Caki2 (cell line): ENCODE measurements at places on chromosomes 5 and 9. TPM values are rescaled to one million over a fixed set of nuclear protein-coding genes. Genes with fewer than 3 reads are reported as not detected.

DNA sequence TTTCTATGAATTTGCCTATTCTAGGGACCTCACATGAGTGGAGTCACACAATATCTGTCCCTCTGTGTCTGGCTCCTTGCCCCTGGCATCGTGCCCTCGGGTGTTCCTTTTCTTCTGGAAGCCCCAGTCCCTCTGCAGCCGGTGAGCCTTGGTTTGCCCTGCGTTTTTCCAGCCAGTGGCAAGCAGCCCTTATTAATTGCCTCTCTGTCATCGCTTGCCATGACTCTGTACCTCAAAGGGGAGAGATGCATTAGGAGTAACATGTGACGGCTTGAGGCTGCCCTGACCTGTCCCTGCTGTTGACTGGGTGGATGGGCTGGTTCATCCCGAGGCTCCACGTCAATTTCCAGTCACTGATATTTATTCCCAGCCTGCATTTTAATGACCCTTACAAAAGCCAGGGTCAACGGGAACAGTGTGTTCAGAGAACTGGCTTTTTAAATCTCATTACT is 87.3 kb downstream of the CFAP90 start:
- no peak for DNase-seq

DNA sequence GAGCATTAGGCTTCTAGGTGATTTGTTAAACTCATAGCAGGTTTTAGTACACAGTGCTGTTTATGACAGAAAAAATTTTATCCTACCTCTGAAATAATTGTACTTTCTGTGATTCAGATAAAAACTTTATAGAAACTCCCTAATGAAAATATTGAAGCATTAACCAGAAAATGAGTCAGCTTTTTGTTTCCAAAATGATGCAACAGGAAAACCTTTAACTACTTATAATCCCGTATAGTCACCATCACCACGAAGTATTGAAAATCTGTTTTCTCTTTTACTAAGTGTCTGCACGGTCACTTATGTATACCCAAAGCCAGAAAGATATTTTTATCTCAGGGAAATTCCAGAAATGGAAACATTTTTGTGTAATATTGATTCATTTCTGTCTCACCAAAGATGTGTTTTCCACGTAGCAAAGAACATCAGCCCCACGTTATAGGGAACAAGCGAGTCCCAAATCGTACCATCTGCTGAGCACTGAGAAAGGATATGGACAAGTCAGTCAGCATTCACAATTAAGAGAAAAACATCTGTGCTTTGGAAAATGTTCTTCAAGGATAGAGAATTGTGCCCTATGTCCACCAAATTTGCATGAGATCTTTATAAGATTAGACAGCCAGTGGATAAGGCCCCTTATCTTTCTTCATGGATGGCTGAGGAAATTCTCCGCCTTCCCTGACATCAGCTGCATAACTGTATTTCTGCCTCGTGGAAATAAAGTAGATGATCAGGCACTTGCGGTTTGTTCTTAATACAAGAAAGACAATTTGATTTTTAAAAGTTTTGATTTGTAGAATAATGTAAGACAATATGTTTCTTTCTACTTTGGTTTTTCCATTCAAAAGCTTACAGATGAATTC is 41.9 kb downstream of the TNFAIP8 start:
- DNase-seq: peak; percentile 55

Gene EPB41L4A
- 12.6 and 20.7 TPM in 2 replicates for total RNA-seq

DNA sequence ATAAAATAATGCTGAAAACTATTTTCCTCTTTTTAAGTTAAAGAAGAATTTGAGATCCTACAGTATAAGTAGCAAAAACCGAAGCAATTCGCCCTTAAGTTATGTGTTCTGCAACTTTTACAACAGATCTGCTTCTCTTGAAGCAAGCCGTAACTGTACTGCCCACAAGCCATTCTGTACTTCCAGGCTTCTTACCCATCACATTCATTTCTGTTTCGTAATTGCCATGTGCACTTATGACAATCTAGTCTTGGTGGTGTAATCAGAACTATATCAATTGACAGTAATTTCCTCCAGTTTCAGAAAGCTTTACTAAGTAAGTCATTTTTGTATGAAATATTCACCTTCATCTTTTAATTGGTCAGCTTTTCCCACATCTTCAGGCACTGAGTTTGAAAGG is 13.8 kb downstream of the SGTB start:
- DNase-seq: no peak
